ENCODE measurements at places on chromosomes 16 and 17.

DNA sequence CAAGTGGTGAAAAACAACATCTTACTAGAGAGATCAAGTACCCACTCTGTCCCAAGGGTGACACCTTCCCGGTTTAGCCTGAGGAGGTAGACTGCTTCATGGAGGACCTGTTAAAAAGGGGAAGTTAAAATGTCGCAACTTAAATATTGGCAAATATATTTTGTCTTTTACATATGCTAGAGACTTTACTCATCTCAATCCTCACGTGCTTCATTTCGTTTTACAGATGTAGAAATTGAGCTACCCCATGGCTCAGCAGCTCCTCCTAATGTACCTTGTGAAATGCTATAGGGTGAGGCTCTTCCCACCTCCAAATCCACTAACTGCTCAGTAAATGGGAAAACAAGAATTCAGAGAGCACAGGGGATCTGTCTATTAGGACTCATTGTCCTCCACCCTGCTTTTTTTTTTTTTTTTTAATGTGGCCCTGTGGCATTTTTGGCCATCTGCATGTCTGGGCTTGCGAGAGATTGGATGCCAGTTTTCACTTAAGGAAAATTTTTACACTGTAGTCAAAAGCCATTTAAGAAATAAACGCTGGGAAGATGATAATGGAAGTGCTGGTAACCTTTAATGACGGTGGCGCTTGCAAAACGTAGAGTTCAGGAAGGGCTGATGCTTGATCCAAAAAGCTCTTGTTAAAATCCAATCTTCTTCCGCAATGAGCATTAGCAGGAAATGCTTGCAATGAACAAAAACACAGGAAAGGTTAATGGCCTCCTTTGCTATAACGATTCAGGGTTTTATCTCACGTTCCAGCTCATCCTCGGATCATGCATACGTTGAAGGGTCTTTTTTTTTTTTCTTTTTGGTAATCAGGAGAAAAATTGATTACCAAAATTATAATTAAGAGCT lies 39.8 kb downstream of the HSBP1 start:
- DNase-seq = no peak

- no peak for DNase-seq
Measured at GRCh38 chr17:38702916-38703741, 1.9 kb upstream of the MLLT6 start.

GRCh38 chr17:39114723-39115122 lies 36.7 kb downstream of the PLXDC1 start:
- no peak for DNase-seq

GRCh38 chr17:73293480-73293911 lies 18.3 kb downstream of the CDC42EP4 start:
- DNase-seq = no peak

DNA sequence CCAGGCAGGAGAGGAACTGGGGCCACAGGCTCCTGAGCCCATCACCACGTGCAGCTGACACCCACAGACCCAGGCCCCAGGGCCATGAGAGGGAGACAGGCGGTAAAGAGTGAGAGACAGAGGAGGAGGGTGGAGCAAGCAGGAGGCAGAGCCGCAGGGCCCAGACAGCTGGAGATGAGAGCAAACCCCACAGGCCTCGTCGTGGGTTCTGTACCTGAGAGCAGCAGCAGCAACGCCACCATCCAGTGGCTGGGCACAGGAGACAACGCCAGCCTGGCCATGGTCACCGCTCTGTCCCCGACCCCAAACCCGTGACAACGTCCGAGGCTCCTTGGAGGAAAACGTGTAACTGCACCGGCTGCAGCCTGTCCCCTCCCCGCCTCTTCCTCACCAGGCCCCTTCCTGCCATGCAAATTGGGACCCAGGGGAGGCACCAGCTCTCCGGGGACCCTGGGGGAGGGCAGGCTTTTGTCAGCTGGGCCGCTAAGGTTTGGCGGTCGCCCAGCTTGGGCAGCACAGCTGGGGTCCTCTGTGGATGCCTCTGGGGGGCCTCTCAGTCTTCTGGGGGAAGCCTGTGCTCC lies at the start of gene CD79B:
CD79B (minus strand) TSS at position 351 of the 581 bp plus-strand sequence; CDS start at position 281, 70 bp downstream.
- no peak for DNase-seq

- no peak for DNase-seq
Measured at GRCh38 chr16:10988164-10988803, 43.9 kb downstream of the CLEC16A start.

- DNase-seq = no peak
Measured at GRCh38 chr17:79890706-79891105, 51.5 kb upstream of the CBX4 start.

- no peak for DNase-seq
Measured at GRCh38 chr17:72452286-72453173, 331.7 kb downstream of the SOX9 start.

GRCh38 chr17:53626286-53626685 lies 196.4 kb upstream of the KIF2B start:
- no peak for DNase-seq

DNA sequence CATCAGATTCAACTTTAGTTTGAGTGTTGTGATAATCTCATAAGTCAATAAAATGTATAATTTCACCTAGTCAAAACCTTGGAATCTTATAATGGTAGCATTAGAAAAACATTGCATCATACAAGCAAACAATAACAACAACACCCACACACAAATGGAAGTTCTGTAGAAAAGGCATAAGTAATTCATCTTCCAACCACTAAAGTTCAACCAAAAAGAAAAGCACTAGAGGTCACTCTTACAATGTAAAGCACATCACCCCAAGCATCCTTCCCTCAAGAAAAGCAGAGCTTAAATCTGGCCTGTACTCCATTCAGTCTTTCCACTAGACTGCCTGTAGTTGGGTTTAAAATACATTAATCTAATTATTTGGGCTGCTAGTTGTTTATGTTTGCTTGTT lies 1.8 kb downstream of the CNTNAP4 start:
- peak; percentile 71 for DNase-seq

DNA sequence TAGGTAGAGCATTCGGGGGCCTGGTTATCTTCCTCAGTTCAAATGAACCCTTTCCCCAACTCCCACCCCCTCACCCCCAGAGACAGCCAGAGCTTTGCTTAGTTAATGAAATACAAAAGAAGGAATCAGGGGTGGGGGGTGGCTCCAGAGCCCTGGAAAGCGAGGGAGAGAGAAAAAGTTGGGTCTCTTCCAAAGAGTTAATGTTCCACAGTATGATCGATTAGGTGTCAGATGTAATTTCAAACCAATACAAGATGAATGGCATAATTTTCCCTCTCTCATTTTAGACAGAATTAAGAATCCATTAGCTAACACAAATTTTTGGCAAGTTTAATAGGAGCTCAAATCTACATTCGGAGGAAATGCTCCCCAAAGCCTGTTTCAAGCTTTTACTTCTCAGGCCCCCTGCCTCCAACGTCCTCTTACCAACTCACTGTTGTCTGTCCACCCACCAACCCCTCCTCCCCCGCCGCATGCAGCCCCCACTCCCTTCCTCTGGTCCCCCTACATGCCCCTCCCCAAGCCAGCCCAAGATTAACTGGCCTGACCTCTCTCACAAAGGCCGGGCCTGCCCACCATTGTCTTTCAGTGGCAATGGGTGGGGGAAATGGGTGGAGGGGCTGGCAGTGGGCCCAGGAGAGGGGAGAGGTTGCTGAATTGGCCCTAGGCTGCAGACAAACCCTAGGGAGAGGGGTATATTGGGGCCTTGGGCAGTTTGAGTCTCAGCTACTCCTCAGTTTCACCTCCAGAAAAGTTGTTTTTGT lies 28.2 kb downstream of the NEUROD2 start:
- no peak for DNase-seq

Data from cardiac muscle cell (in vitro differentiated cells and primary cell).